Stimulated activated CD4-positive, alpha-beta T cell treated with anti-CD3 and anti-CD28 coated beads, Interleukin-2, amount 100 ng/mL, for 48 hours (primary cell): ENCODE measurements at places on chromosomes 2 and 18.

DNA sequence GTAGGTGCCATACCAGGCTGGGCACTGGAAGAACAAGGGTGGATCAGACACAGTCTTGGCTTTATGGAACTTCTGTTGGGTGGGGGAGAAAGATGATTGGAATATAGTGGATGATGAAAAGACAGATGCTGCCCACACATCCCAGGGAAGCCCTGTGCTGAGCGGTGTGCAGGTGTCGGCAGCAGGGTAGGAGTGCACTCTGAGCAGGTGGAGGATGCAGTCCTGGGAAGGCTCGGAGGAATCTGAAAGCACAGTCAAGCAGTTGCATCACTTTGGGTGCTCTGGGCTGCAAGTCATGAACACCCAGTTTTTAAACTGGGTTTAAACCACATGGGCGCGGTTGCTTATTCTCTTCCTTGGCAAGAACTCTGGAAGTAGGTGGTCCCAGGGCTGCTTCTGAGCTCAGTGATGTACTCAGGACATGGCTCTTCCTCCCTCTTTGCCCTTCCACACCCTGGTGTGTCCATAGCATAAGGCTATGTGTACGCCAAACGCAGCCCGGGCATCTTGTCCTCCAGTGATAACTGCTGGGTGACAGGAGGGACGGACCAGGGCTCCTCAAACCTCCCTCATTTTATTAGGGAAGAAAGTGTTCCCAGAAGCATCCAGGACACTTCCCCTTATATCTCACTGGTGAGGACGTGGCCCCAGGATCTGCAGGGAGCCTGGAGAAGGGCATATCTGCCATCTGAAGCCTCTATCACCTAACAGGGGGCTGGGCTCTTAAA is 84.0 kb downstream of the SH3RF3 start:
- DNase-seq, result no peak

- no peak for DNase-seq
These were observed 404.3 kb downstream of the ZNF521 start for GRCh38 chr18:24947521-24948305.

DNA sequence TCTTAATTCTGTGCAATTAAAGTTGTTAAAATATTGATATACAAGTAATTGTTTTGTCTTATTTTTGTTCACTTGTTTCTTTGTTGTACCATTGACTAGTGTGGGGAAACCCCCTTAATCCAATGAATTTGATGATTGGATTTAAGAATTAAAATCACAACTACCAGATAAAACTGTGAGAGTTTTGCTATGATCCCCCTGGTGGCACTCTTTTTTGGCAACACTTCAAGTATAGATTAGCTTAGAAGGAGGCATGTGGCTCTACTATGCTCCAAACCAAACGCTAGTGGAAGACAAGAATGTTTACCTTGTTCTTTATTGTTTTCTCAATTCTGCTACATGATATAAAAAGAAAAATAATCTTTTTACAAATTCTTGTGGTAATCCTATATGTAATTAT is 477.8 kb upstream of the ETAA1 start:
- no peak for DNase-seq

- DNase-seq, result no peak
These were observed 24.7 kb upstream of the CEP68 start for GRCh38 chr2:65031341-65032018.

GRCh38 chr2:224910574-224910925 is 131.7 kb downstream of the DOCK10 start:
- no peak for DNase-seq

- DNase-seq, result no peak
These were observed 25.7 kb downstream of the ANKRD62 start for GRCh38 chr18:12119358-12119757.

GRCh38 chr18:63532471-63532870 is 9.7 kb upstream of the SERPINB12 start:
- DNase-seq, result no peak

DNA sequence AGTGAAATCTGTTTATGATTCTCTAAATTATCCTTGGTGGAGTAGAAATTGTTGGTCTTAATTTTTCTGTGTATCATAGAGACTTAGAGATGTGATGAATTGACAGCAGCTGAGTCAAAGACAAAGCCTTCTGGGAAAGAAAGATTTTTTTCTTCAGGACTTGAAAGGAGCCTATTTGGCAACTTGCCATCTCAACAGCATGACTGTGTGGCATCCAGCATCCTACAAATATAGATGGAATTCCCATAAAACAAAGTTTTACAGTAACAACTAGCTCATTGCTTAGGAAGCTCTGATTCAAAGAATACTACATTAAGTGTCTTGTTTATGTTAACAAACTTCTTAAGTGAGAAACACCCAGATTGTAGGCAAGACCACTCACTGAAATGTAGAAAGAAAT is 79.2 kb upstream of the SETBP1 start:
- DNase-seq, result no peak

DNA sequence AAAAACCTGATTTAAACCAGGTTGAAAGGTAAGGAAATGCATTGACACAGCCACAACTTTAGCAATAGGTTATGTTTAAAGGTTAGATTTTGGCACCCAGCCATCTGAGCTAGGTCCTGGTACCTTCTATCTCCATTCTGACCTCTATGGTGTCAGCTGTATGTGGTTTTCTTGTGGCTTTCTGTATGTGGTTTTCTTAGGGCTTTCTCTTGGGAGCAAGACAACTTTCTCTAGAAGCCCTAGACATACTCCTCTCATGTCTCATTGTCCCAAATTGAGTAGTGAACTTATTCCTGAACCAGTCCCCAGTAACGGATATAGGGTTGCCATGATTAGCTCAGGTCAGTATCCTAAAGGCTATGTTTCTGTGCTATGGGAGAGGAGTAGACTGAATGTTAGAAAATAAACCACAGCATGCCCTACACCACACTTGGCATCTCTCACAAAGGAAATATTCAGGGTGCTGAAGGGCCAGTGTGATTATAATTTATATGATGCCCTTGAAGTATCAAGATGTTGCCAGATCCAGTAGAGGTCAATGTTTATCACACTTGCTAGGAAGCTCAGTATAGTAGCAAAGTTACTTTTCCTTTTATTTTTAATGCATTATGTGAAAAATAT is 176.1 kb downstream of the CAPN13 start:
- DNase-seq, result no peak

DNA sequence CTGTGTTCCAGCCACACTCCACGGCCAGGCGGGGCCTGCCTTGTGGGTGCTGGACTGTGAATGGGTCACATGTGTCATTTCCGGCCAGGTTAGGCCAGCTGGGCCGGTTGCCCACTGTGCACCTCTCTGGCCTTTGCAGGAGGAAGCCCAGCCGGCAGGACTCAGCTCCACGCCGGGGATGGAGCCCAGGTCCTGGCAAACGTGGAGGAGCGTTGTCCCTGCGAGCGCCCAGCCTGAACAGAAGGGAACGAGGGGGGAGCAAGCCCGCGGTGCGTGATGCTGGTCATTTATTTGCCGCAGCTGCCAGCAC is 152.9 kb downstream of the PXDN start:
- DNase-seq, result no peak

DNA sequence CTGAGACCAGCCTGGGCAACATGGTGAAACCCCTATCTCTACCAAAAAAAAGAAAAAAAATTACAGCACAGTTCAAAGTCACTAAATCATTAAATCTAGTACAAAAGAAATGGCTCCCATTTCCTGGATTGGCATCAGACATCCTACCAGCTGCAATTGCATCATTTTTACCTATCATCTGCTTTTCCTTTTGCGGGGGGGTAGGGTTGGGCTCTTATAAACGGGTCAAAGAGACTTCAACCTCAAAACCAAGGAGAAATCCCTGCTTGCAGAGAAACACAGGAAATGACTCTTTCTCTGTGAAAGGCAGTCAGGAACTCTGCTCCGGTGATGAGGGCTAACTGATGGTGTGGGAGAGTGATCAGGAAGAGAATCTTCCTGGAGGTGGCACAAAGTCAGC is 45.3 kb upstream of the RFX8 start:
- no peak for DNase-seq

DNA sequence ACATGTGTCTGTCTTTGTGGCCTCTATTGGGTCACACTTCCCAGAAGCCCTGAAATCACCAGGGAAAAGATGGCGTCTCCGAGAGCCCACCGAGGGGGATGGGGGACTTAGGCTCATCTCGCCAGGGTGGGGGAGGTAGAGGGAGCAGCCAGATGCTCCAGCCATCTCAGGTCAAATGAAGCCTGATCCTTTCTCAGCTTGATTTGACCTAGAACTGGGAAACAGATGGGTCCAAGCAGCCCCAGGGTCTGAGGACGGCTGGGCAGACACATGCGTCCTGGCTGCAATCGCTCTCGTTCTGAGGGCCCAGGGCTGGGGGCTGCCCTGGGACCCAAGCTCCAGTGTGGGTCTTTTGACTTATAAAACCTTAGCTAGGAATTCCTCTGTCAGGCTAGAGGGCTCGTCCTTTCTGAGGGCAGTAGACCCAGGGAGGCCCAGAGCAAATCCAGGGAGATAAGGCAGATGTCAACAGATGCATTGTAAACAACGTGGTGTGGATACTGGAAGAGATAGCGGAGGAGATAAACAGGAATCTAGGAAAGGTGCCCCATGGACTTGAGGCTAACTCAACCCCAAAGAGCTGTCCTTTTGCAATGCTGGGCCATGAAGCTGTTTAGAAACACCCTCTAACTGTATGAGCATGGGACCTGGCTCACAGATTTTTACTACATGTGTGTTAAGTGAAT is 127.7 kb downstream of the MYCN start:
- DNase-seq, result no peak

DNA sequence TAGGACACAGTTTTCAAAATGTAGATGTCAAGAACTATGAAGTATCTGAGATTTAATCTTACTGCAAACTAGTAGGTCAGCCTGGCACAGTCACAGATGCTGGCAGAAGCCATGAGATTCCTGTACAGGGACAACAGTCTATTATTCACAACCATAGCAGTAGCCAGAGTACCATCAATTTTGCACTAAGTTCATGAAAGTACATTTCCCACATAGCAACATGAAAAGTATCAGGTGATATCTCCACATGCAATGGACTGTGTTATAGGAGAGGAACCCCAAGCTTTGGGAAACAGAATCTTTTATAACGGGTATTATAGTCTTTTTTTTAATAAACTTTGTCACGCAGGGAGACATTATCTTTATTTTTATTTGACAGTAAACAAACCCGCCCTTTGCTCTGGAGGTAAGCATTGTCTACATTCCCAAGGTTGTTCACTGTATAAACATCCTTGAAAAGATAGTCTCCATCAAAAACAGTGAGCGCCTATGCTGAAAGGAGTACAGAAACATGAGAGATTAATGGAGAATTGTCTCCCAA is 33.4 kb upstream of the DPP4 start:
- no peak for DNase-seq
